ENCODE measurements at places on chromosomes 6 and 20.

DNA sequence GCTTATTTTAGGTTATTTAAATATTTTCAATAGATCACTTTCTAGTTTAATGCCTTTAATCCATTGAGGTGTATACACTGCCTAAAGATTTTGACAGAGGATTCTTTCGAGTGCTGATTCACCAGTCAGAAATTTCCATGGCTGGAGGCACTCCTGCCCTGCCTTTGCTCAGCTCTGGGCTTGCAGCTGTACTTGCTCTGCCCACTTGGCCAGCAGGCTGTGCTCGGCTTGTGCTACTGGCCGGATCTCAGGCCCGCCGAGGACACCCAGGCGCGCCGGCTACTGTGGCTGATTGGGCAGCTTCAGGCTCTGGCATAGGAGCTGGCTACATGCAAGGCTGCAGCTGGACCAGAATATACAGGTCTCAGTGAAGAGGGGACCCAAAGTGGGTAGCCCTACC lies 675.1 kb upstream of the MMS22L start:
- no peak for DNase-seq

GRCh38 chr6:162683135-162683534 lies 44.4 kb downstream of the PRKN start:
- DNase-seq, result no peak

- no peak for DNase-seq
These were observed 33.8 kb downstream of the SERPINB6 start for GRCh38 chr6:2937627-2938003.

GRCh38 chr6:45420083-45420908 lies 42.6 kb upstream of the SUPT3H start:
- peak; percentile 52 for DNase-seq

GRCh38 chr6:166692723-166693302 lies 65.8 kb upstream of the RPS6KA2 start:
- DNase-seq, result no peak

GRCh38 chr6:159089909-159090308 lies 45.1 kb upstream of the TAGAP start:
- no peak for DNase-seq

DNA sequence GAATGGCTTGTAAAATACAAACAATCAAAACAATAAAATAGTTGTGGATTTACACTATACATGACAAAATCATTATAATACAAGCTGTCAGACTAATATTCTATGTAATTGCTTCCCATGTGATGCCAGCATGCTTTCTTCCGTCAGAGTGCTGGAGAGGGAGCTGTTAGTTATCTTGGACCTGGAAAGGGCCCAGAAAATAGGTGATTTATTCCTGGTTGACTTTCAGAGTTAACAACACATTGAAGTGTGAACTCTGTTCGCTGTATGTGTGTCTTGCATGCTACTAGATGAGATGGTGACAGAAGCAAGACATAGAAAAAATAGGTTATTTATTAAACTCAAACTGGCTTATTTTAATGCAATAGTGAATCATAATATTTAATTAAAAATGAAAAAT lies 70.2 kb downstream of the CDYL start:
- no peak for DNase-seq

DNA sequence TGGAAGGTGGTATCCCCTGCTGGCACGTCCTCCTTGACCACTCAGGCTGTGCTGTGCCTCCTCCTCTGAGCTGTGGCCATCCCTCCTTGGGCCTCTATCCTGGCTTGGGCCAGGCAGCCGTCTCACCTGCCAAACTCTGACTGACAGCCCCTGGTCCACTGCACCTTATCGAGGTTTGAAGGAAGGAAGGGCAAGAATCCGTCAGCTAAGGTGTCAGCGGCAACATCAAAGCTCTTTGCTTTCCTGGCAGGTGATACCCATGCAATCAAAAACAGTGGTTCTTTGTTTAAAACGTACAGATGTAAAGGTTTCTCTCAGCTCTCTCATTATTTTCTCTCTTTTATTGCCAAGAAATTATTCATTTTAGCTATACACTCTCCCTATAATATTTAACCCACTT lies 203.9 kb downstream of the TBXT start:
- no peak for DNase-seq

- peak; percentile 66 for DNase-seq
These were observed 11.0 kb downstream of the UQCC2 start for GRCh38 chr6:33700391-33701050.

DNA sequence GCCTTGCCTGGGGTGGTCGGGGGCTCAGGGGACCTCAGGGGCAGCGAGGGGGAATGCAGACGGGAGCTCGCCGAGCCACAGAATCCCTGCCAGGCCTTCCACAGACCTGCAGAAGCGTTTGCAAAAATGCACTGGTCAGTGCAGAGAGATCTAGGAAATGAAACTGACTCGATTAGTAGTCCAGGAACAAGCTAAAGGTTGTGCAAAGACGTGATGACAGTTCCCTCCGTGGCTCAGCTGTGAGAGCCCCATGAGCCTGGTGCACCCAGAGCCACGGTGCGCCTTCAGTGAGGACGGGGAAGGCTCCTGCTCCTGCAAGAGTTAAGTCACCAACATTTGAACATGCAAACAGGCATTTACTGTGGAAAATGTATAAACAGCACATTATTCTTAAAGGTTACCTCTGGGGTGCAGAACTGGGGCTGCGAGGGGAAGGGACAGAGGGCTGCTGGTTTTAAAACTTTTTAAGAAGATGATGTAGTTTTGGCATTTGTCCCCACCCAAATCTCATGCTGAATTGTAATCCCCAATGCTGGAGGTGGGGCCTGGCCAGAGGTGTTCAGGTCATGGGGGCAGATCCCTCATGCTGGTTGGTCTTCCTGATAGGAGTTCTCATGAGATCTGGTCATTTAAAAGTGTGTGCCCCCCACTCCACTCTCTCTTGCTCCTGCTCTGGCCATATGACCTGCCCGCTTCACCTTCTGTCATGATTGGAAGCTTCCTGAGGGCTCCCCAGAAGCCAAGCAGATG lies 147.3 kb downstream of the DLL1 start:
- no peak for DNase-seq

DNA sequence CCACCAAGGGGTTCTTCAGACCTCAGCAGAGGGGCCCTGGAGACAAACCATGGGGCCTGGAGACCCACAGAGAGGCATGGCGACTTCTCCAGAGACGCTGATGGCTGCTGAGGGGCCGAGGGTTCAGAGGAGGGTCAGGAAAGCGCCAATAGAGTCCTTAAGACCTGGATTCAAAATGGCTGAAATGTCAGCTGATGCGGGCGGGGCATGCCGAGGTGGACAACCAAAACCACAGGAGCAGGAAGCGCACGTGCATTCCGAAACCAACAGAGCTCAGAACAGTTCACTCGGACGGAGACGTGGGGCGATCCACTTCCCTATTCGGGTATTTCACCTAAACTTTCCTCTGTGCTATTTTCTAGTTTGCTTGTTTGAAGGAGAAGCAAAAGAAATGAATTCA lies 99.9 kb upstream of the RIN2 start:
- no peak for DNase-seq

DNA sequence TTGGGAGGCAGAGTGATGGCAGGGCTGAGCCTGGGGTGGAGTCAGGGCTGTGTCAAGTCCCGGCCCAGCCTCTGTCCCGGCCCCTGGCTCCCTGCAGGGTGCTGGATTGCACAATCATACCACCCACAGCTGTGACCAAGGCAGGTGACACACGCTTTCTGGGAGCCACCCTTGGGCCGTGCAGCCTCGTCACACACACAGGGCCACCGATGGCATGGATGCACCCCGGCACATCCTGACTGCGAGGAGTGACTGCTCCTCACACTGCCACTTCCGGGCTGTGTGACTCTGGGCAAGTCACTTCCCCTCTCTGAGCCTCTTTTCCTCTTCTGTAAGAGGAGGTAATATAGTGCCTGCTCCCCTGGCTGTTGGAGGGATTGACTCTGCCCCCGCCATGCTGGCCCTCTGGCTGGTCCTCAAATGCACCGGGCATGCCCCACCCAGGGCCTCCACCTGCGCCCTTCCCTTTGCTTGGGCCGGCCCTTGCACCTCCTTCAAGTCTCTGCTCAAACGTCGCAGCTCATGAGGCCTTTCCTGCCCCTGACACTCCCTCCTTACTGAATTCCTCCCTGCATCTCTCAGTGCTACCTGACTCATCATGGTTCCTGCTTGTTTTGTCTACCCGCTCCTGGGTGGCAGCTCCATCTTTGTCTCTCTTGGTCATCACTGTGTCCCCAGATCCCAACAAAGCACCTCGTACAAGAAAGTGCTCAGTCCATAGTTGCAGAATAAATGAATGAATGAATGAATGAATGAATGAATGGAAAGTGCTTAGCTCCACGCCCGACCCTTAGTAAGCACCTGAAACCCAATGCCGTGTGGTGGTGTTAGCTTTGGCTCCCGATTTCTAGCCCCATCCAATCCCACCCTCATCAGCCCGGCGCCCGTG lies 93.5 kb downstream of the CEBPB start:
- DNase-seq, result no peak

- no peak for DNase-seq
These were observed 746.8 kb downstream of the HDGFL1 start for GRCh38 chr6:23316131-23316530.

GRCh38 chr6:33410711-33411631 lies at the start of gene PHF1:
Gene PHF1, plus strand, starts transcription at chr6:33411014. Its CDS starts 1,250 bp downstream, at chr6:33412264.
- DNase-seq, result peak; percentile 76

GRCh38 chr6:8268606-8269005 lies 166.3 kb upstream of the EEF1E1 start:
- DNase-seq, result no peak

- DNase-seq, result no peak
These were observed 506.6 kb downstream of the FRK start for GRCh38 chr6:115554060-115554459.

GRCh38 chr6:69813508-69813907 lies 16.7 kb upstream of the LMBRD1 start:
- no peak for DNase-seq

- no peak for DNase-seq
These were observed 25.2 kb downstream of the MAP7 start for GRCh38 chr6:136524936-136525413.

DNA sequence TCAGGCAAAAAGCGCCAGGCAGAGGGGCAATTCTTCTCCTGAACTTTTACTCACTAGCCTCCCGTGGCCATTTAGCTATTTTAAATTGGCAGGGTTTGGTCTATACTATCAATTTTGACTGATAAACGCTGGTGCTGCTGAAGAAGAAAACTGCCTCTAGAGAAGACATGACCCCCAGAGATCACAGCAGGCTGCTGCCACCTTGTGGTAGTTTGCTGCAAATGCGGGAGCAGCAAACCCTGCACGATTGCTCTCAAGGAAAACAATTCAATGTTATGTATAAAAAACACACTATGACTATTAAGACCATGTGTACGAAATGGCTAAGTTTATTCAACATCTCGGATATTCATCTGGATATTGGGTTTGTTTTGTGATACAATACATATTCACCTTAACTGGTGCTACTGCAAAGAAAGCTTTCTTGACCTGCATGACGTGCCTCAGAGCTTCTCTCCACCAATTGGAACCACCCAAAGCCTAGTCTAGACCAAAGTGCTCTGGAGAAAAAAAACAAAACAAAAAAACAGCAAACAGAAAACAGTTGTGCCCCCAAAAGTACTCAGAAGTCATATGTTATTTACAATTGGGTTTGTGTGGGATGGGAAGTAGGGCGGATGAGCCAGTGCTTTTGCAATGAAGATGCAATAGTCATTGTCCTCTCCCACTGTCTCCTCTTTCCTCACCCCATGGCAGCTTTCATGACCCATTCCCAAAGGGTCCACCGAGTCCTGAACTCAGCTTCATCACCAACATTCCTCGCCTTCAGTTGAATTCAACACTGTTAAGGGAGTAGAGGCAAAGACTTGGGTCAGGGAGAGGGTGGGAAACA lies 19.6 kb upstream of the IL17F start:
- DNase-seq, result peak; percentile 63

DNA sequence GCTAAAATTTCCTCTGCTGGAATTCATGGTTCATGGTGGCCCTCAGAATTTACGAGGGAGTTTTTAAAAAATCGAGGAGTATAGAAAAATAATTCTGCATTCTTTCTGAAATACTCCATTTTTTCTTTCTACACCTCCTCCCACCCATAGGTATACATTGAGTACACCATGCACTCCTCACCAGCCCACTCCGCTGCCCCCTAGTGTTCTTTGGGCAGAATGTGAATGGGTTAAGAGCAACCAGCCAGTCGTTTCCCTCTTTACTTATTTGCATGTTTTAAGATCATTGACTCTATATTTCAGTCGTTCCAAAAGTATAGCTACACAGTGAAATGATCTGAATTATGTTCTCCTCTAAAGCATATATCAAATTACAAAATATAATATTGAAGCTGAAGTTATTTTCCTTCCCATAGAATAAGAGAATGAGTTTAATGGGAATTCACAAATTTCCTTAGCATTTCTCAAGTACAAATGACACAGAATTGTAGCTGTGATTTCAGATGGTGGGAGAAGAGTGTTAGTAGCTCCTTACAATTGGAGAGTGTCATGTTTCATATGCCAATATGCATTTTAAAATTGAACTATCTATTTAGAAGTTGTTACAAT lies 977.7 kb upstream of the SLC35B3 start:
- DNase-seq, result no peak

- DNase-seq, result no peak
These were observed 86.6 kb upstream of the BMP2 start for GRCh38 chr20:6680854-6681253.

GRCh38 chr6:100484474-100484873 lies 19.8 kb upstream of the SIM1 start:
- DNase-seq, result no peak

DNA sequence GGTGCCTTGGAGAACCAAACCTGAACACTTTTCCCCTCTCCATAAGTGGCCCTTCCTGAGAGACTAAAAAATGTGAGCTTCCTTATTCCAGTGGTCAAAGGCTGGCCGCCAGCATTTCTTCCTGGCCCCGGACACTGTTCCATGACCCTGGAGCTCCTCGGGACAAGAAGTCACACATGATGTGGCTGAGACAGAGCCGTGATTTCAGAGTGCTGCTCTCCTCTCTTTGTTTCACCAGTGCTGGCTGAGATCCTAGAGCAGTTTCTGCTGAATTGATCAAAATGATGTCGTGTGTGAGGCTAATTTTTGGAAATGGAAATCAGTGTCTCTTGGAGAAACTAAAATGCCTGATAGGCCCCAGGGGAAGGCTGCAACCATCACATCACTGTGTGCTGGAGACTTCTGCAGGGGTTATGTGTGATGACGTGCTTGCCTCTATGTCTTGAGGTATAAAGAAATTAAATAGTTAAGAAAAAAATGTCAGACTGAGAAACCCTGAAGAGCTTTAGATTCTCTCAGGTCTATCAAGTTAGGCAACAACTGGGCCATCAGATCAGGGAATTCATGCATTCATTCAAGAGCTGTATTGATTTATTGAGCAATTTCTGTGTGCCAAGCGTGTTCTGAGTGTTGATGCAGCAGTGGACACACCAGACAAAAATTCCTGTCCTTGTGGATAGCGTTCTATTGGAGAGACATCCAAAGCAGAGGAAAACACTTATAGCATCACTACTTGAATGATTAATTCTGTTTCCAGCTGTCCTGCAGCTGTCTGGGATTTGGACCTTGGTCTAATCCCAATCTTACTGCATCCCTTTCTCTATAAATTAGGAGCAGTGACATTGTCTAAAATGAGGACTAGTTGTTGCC lies 72.7 kb upstream of the CCN6 start:
- no peak for DNase-seq

- DNase-seq, result no peak
These were observed 135.6 kb upstream of the PTPRK start for GRCh38 chr6:128655978-128656498.

- DNase-seq, result no peak
These were observed 30.5 kb downstream of the CNR1 start for GRCh38 chr6:88135578-88136114.
